Melanocyte of skin (primary cell): ENCODE measurements at places on chromosomes 1 and 21. TPM values are rescaled to one million over a fixed set of nuclear protein-coding genes. Genes with fewer than 3 reads are reported as not detected.

Gene CRB1
- total RNA-seq, result not detected in 2 replicates

Gene GJA5
- not detected in 2 replicates for total RNA-seq

Gene S100A16
- 26.8 and 34.3 TPM in 2 replicates for total RNA-seq

Gene ZMYND12
- 0.67 and 0.77 TPM in 2 replicates for total RNA-seq

Gene SH3BGR
- 1.00 and 2.9 TPM in 2 replicates for total RNA-seq

Gene CELF3
- not detected in 2 replicates for total RNA-seq

Gene PCP4
- not detected in 2 replicates for total RNA-seq

Gene PYHIN1
- total RNA-seq, result 7.9 and 15.3 TPM in 2 replicates

Gene SLC22A15
- total RNA-seq, result 6.3 and 9.3 TPM in 2 replicates

Gene CDC42BPA
- total RNA-seq, result 39.3 and 44.6 TPM in 2 replicates

Gene TMPRSS15
- total RNA-seq, result under 0.01 TPM in 1 of 2 replicates, not detected in the other

Gene LRRC53
- not detected in 2 replicates for total RNA-seq

Gene BEND5
- total RNA-seq, result under 0.01 TPM in 1 of 2 replicates, not detected in the other

Gene OLFM3
- total RNA-seq, result not detected in 2 replicates

Gene EXTL1
- total RNA-seq, result 8.0 and 11.7 TPM in 2 replicates

Gene FAM72C
- 1.5 and 1.7 TPM in 2 replicates for total RNA-seq

Gene SAMD13
- 2.8 and 5.1 TPM in 2 replicates for total RNA-seq

Gene FCRL1
- under 0.01 TPM in 1 of 2 replicates, not detected in the other for total RNA-seq

Gene UMODL1
- not detected in 2 replicates for total RNA-seq

Gene CELA3A
- not detected in 2 replicates for total RNA-seq

Gene LCE3D
- not detected in 2 replicates for total RNA-seq

Gene CELA3B
- not detected in 2 replicates for total RNA-seq

Gene COL6A1
- 19.4 and 34.6 TPM in 2 replicates for total RNA-seq

Gene HORMAD1
- total RNA-seq, result 0.15 TPM in 1 of 2 replicates, not detected in the other

Gene MSH4
- under 0.01 and 0.46 TPM in 2 replicates for total RNA-seq

Gene MCOLN2
- total RNA-seq, result 6.2 and 7.3 TPM in 2 replicates

Gene MNDA
- total RNA-seq, result not detected in 2 replicates
